ENCODE measurements at places on chromosomes 13 and 19.

- DNase-seq: no peak
Observed at GRCh38 chr19:12450844-12451243, 10.0 kb upstream of the ZNF443 start.

DNA sequence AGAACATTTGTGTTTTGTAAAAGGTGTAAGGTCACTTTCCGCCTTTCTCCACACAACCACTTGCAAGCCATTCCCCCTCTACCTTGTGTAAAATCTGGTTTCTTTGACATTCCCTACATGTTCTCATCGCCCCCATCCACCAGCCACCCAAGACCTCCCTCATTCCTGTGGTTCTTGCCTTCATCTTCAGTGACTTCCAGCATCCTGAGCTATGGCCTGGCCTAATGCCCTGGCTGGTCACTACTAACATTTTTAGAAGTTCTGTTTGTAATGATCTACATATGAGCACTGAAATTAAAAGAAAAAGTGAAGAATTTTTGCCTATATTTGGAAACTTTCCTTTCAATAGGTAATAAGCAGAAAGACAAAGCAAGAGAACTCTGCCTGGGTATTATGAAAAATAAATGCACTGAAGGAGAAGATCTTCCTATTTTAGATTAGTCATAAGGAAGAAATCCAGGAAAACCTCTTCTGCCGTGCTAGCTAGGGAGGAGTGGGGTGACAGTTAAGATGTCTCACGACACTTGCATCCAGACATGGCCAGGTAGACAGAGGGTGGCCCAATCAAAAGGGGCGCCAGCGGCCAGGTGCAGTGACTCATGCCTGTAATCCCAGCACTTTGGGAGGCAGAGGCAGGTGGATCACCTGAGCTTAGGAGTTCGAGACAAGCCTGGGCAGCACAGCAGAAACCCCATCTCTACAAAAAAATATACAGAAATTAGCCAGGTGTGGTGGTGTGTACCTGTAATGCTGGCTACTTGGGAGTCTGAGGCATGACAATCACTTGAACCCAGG is 28.1 kb upstream of the MPHOSPH8 start:
- no peak for DNase-seq

DNA sequence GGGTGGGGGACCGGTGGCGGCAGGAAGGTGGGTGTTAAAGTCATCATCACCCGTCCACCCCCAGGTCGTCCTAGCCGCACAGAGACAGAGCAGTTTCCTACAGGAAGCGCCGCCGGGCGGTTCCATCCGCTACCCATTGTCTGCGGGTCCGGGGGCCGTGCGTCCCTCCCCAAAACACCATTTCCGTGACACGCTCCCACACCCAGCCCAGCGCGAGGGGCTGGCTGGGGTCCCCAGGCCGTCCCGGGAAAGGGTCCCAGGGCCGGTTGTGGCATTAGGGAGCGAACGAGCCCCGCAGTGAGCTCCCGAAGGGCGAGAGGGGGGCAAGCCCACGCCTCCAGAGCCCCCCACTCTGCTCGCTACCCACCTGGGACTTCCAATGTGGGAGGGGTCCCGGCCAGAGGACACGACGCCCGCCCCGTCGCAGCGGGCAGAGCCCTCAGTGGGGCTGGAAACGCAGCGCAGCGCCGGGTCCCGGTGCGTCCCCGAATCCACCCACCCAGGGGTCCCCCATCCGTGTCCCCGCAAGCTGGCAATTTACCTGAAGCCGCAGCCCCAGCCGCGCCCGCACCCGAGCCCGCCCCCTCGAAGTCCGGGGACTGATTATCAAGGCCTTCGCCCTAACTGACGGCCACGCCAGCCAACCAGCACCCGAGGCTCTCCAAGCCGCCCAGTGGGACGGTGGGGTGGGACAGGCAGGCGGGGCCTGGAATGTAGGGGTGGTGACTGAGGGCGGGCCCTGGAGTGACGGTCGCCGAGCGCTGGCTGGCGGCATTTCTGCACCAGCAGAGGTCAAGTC is at the start of gene KANK3:
Gene KANK3 (minus strand): TSS at position 579 of the 799 bp plus-strand sequence. CDS start 5,434 bp downstream, outside the sequence.
- peak; percentile 83 for DNase-seq

GRCh38 chr13:60572855-60573254 is 175.8 kb downstream of the TDRD3 start:
- DNase-seq: no peak

DNA sequence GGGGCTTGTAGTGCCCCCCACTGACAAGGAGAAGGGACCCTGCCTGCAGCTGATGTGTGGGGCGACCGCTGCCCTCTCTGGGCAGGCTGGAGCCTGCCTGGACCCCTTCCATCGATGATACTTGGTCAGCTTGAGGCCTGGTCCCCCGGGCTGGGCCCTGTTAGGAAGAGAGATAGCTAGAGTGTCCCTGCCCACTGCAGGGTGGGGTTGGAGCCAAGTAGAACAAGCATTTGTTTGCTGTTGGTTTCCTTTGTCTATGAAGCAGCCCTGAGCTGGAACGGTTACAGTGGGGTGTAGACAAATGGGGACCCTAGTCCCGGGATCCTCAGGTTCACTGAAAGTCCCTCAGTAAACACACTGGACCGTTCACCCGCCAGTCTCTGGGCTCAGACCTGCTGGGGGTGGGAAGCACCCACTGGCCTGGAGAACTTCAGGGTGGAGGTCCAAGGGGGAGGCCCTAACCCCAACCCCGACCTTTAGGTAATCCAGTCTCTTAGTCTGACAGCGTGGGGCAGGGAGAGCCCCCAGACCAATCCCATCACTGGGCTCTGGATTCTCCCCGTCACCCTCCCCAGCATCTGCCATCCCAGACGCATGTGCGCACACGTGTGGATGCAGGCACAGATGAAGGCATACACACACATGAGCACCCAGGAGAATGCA is 204.8 kb upstream of the ZNF536 start:
- no peak for DNase-seq
